Left forelimb (tissue), 1 donor: ENCODE measurements at places on chromosomes 6 and 20.

GRCh38 chr6:9204171-9204570 is 768.8 kb upstream of the SLC35B3 start:
- no peak for DNase-seq

DNA sequence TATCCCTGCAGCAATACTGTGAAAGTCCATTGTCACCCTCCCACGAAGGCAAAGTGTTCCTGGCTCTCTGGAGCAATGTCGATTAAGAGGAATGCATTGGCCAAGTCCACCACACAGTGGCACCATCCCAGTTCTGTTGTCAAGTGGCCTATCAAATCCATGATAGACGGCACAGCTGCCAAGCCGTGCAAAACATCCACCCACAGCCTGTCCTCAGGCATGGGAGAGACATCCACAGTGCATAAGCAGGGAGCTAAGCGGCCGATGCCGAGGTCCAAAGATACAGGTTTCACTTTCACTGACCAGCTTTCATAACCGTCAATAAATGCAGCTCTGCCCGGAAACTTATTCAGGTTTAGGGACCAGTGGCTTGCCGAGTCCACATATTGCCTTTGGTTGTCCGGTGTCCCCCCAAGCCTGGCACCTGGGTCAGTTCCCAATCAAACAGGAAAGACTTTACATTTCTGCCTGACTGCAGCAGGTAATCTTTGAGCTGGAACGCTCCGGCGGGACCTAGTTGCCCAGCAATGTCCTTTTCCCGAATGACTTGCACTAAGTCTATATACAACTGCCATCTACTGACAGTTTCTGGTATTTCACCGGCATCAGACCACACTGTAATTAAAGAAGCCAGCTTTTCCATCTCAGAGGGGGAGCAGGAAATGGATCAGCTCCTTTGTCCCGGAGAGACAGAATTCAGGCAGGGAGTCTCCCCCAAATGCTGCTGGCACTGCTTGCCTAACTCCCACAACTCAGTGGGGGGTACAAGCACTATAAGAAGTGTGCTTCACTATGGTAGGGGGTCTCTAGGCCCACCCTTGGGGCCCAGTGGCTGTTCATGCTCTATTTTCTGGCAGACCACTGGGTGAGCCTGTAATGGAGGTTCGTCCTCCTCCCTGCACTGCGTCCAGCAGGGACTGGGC is 6.3 kb downstream of the ZKSCAN3 start:
- DNase-seq, result peak; percentile 82

DNA sequence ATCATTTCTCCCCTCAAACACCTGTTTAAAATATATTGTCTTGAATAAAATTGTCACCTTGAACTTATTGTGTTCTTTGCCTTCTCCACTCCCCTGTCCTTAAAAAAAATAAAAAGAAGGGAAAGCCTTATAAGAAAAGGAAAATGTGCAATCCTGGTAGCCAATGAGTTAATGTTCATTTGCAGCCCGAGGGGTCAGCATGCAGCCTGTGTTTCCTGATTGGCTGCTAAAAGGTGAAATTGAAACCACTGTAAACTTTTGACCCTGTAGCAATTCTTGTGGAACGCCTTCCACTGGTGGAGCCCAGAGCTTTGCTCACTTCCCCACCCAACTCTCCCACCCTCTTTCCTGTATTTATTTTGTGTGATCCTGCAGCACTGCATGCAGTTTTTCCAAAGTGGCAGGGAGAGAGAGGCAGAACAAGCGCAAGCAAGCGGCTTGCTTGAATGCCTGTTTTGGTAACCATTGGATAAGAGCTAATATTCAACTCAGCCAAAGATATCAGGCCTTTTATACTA is 74.9 kb downstream of the NCOA3 start:
- peak; percentile 72 for DNase-seq

DNA sequence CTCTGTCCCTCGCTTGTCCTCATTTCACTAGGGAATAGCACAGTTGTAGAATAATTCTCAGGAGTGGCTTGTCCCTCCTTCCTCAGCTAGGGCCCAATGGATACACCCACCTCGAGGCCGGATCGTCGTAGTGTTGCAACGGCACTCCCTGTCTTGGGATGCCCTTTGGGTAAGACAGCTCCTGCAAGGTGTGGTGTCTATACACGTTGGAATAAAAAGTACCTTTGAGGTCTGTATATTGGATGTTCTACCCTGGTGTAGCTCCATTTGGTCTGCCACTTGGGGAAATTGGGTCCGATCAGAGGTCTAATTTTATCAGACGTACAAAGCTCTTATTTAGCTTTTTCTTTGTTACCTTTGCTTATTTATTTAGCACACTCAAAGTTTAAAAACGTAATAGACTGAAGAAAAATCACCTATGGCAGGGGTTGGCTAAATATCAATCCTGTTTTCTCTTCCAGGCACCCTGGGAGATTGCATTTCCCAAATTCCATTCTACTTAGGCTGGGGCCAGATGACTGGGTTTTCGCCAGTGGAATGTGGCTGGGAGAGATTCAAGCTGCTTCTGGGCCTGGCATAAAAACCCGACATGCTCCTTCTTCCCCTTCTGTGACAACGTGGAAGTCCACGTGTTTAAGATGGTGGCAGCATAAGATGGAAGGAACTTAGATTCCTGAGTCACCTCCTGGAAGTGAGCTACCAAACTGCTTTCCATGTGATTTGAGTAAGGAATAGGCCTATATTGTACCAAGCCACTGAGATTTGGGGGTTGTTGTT is 82.3 kb upstream of the CD83 start:
- DNase-seq, result no peak

DNA sequence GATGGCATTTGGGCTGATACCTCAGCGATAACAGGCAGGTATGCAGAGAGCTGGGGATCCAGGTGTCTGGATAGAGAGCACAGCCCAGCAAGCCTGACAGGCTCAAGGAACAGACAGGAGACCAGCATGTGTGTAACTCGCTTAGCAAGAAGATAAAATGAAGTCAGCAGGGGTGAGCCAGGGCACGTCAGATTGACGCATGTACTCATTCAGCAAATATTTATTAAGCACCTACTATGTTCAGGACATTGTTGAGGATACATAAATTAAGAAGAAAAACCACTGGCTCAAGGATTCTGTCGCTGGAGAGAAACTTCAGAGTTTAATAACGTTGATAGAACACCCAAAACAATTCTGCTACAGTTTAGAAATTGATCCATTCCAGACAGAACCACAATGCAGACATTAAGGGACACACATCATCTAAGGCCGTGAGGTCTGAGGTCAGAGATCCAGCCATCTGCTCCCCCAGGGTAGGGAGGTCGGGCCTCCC is 1.0 kb upstream of the DUSP22 start:
- no peak for DNase-seq

- DNase-seq, result no peak
Measured at GRCh38 chr6:26468829-26469228, 11.1 kb downstream of the BTN2A1 start.

GRCh38 chr20:37481610-37482009 is 39.4 kb upstream of the NNAT start:
- DNase-seq, result no peak

DNA sequence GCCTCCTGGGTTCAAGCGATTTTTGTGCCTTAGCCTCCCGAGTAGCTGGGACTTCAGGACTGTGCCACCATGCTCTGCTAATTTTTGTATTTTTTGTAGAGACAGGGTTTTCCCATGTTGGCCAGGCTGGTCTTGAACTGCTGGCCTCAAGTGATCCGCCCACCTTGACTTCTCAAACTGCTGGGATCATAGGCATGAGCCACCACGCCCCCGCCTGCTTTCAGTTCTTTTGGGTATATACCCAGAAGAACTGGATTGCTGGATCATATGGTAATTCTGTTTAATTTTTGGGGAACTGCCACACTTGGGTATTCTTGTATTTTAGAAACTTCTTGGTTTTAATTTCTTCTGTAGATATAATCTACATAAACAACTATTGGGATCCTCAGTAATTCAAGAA is 17.0 kb downstream of the CDS2 start:
- DNase-seq, result no peak

GRCh38 chr6:147057705-147058342 is 146.4 kb upstream of the STXBP5 start:
- no peak for DNase-seq

DNA sequence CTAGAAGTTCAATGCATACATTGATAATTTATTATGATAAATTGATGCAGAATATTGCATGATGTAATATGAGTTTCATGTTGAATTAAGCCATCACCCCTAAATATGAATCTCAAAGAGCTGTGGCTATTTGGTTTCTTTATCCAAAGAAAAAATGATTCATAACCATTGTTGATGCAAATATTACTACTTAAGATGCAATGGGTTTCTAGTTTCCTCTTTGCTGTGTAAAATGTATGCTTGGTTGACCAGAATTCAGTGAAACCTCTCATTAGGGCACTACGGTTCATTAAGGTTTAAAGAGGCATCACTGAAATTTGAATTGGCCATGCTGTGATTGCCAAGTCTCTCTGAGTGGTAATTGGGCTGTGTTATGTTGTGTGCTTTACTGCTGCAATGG is 492.5 kb upstream of the FLRT3 start:
- no peak for DNase-seq

- no peak for DNase-seq
Measured at GRCh38 chr20:49052334-49052733, 6.2 kb downstream of the CSE1L start.

DNA sequence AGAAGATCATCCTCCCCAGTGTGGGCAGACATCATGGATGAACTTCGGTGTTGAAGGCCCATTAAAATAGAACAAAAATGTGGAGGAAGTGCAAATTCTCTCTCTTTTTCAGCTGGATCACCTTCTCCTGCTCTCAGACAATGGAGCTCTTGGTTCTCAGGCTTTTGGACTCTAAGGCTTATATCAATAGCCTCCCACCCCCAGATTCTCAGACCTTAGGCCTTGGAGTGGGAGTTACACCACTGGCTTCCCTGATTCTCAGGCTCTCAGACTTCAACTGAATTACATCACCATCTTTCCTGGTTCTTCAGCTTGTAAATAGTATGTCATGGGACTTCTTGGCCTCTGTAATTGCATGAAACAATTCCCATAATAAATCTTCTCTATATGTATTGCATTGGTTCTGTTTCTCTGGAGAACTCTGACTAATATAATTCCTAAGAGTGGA is 36.6 kb downstream of the NSFL1C start:
- no peak for DNase-seq

GRCh38 chr6:17390276-17390675 is 3.1 kb upstream of the CAP2 start:
- DNase-seq, result no peak

DNA sequence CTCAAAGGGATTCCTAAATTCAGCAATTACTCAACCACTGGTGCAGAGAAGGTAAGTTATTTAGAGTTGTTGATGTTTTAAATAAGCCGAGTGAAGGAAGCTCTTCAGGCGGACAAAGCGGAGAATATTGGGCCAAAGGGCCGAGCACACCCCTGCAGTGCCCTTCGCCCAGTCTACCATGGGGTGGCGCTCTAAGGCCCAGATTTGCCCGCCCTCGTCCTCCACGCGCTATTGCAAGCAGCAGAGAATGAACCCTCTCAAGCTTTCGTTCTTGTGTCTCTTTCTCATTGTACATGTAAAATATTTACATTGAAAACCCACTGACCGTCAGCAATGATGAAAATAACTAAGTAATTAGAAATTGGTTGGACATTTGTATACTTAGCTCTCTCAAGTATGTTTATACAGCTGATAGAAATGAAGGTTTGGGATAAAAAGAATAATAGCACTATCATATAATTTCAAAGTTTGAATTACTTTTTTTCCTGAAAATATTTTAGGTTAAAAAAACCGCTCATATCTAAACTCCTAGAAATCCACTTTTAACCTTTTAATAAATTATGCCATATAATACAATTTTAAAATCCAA is 195.0 kb upstream of the CEP162 start:
- DNase-seq, result peak; percentile 77

DNA sequence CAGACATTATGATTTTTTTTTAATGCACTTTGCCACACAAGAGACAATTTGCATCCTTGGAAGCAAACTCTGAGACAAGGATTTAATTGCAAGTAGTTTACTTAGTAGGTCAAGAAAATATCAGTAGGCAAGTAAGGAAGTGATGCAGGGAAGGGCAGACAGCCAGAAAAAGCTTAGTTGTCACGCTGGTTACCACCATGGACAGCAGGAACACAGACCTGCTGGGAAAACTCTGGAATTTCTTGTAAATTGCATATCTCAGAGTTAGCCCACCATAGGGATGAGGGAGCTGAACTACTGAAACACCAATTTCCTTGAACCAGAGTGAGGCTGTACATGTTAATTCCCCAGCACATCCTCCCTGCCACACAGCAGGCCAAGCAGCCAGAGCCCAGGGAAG is 92.7 kb downstream of the L3MBTL3 start:
- no peak for DNase-seq

DNA sequence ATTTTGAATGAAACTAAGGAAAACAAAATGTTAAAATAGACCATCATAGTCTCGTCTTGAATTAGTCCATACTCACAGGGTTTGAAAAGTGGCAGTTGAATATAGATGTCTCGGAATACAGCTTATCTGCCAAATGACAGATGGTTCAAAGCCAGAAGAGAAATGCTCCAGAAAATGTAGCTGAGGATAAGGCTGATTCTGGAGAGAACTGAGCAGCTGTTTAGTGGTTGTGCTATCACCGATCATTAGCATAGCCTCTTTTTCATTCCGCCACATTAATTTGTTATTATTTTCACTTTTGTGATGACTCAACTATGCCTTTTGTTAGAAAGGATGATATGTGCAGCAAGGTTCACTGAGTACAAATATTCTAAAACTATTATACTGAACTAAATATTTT is 390.2 kb upstream of the MAN1A1 start:
- DNase-seq, result no peak

DNA sequence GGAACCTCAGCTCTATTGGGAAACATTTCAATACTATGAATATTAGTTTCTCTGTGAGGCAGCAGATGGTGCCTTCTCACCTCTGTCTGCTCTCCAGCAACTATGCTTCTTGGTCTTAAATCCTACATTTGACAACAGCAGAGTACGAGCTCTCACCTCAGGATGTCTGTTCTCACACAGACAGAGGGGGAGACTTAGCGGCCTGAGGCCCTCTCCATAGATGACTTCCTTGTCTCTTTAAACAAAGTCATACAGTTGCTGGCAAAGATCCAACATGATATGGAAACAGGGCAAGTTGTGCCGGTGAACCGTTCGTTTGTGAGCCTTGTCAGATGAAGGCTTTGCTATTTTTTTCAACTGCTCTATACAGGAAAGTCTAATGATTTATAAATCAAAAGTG is 43.7 kb upstream of the GABRR1 start:
- DNase-seq, result no peak

- DNase-seq, result no peak
Measured at GRCh38 chr20:20821484-20822260, 109.2 kb upstream of the RALGAPA2 start.

GRCh38 chr6:163627274-163628062 is 212.9 kb downstream of the QKI start:
- no peak for DNase-seq

GRCh38 chr20:51551186-51551585 is 8.7 kb upstream of the NFATC2 start:
- DNase-seq, result no peak

- DNase-seq, result no peak
Measured at GRCh38 chr6:36685926-36686667, 7.6 kb downstream of the CDKN1A start.

DNA sequence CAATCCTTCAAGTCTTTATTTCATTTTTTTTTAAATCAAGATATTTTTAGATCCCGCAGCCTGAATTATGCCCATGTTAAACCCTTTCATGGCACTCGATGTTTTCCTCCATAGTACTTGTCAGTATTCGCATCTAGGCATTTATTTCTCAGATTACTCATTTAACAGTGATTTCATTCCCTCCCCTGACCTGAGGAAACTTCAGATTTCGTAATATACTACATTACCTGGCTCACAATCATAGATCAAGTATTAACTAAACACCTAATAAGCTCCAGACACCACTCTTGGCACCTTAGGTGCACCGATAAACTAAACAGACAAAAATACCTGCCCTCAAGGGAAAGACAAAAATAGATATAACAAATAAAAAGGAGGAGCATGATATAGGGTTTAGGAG is 413.2 kb upstream of the GJE1 start:
- no peak for DNase-seq
